Activated CD8-positive, alpha-beta memory T cell treated with anti-CD3 and anti-CD28 coated beads, Interleukin-2, amount 50 U/mL, for 48 hours (primary cell): ENCODE measurements at places on chromosomes 3 and 15.

DNA sequence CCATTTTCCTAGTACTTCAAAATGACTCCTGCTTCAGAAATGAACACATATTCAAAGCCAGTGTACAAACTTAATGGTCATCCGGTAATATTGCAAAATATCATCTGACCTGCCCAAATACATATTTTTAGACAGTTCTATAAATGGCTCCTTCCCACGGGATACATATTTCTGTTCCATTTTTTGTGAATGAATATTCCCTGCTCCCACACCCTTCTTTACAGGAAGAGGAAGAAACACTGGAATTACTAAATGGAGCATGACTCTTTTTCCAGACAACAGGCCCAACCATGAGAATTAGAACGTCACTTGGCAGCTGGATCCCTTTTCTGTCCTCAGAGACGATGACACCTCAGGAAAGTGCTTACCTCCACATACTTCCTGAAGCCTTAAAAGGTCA is 38.0 kb upstream of the CBLB start:
- no peak for DNase-seq

- no peak for DNase-seq
Measured at GRCh38 chr15:61062268-61062861, 166.7 kb downstream of the RORA start.

- DNase-seq: no peak
Measured at GRCh38 chr15:58598829-58599210, 150.7 kb downstream of the ADAM10 start.

DNA sequence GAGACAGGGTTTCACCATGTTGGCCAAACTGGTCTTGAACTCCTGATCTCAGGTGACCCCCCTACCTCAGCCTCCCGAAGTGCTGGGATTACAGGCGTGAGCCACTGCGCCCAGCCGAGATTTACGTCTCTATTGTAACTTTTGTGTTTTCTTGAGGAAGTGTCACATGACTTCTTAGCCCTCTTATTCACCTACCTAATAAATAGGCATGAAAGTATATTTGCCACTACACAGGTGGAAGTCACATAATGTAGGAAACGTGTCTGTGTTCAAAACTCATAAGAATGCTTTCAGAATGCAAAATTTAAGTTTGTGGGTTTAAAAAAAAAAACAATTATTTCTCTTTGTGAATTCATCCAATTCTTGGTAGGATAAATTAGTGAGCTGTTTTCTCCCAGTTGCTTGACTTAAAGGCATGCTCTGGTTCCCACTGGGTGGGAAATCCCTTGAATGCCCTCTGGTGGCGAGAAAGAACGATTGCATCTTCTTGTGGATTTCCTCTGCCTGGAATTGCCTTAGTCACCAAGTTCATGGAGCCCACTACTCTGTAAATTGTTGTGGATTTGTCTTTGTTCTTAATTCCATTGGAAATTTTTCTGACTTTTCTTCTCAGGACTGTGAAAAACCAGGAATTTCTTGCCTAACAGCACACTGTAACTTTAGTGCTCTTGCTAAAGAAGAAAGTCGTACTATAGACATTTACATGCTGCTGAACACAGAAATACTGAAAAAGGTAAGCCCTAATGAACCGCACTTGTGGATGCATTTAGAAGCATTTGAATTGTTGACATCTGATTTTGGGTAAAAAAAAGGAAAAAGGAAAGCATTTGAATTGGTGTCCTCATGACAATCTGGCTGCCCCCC is 82.2 kb upstream of the CTDSPL start:
- DNase-seq: no peak

GRCh38 chr3:89649431-89649830 is 542.0 kb downstream of the EPHA3 start:
- no peak for DNase-seq

GRCh38 chr3:25091934-25092333 is 336.1 kb upstream of the RARB start:
- DNase-seq: no peak

DNA sequence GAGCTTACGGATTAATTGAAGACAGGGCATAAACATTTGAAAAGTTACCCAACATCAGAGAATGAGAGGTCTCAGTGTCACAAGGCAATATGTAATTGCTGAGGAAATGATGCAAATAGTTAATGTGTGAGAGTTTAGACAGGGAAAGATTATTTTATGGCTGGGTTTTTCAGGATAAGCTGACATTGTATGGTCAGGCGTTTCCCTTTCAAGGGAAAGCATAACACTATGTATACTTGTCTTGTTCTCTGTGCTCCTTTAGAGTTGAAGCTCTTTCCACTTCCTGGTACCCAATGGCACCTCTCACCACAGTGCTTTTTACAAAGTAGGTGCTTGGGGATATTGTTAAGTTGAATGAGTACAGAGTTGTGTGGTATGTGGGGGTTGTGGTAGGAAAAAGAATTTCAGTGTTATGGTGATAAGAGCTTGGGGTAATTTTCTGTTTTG is 19.9 kb downstream of the IQGAP1 start:
- DNase-seq: no peak

DNA sequence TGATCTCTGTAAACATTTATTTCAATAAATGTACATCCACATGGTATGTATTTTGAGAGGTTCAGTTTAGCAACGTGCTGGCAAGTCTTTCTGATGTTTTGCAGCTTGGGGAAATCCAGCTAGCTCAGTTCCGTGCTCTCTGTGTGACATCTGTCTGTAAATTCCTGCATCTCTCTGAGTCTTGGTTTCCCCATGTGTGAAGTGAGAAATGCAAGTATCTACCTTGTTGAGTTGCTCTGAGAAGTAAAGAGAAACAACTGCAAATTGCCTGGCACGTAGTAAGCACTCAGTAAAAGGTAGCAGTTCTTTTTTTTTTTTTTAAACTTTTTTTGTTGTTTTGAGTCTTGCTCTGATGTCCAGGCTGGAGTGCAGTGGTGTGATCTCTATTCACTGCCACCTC is 30.2 kb upstream of the MORF4L1 start:
- DNase-seq: no peak

- no peak for DNase-seq
Measured at GRCh38 chr15:65245096-65245856, 34.0 kb upstream of the CILP start.

DNA sequence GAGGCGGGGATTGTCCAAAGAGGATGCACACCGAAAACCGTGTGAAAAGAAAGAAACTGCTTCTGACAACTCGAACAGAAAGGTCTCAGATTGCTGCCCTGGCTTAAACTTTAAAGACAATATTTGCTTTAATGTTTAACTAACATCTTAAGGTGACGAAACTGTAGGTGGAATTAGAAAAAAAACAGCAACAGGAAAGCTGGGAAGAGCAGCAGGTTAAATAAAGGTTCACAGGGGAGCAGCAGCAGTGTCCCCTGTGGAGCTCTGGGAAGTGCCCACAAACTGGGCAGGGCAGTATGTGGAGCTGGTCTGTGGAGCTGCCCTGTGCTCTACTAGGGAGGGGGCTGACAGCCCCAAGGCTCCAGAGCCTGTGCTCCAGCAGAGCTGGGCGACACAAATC is 25.4 kb downstream of the RUVBL1 start:
- DNase-seq: no peak

DNA sequence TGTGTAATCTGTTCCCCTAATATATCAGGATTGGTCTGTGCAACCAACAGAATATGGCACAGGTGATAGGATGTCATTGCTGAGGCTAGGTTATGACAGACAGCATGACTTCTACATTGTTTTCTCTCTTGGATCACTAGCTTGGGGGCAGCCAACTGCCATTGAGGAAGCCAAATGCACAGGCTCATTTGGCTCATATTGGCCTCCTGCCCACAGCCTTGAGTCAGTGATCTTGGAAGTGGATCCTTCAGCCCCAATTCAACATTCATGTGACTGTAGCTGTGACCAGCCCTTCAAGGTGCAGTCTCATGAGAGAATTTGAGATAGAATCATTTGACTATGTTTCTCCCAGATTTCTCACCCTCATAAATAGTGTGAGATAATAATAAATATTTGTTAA is 675.6 kb downstream of the GRM7 start:
- no peak for DNase-seq
